ENCODE measurements at places on chromosomes 5 and 9.
A peak's percentile ranks its signal among the peaks of the same experiment; 100 is the strongest.

- no peak for DNase-seq
Observed at GRCh38 chr5:119286511-119287488, 69.0 kb upstream of the TNFAIP8 start.

DNA sequence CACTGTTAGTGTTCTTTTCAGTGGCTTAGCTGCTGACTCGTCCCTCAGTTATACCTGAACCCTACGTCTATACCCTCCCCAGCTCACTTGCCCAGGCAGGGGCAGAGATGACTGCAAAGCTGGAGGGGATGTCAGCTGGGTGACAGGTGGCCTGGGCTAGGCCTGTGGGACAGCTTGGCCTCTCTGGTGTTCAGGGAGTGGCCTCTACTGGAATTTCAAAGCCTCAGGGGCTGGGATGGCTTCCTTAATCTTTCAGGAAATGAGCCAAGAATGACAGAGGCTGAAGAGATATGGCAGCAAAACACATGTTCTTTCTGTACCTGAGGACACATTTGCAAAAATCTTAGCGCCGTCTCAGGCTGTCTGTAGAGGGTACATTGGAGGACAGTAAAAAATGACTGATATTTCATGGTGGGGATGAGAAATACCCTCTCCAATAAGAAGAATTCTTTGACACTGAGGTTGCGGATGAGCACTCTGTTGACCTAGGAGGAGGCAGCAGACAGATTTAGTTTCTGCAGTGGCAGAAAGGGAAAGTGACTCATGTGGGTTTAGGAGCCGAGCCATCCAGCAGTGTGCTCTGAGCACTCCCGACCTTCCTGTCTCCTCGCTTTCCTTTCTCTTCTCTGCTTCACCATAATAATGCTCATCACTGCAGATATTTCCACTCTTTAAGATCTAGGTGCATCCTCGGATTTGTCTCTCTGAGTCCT, 54.4 kb downstream of the ENTREP1 start:
- DNase-seq: no peak

GRCh38 chr9:34603610-34604231, 8.2 kb downstream of the RPP25L start:
- peak; percentile 38 for DNase-seq

GRCh38 chr5:135047347-135047695, 13.3 kb upstream of the PITX1 start:
- DNase-seq: no peak

DNA sequence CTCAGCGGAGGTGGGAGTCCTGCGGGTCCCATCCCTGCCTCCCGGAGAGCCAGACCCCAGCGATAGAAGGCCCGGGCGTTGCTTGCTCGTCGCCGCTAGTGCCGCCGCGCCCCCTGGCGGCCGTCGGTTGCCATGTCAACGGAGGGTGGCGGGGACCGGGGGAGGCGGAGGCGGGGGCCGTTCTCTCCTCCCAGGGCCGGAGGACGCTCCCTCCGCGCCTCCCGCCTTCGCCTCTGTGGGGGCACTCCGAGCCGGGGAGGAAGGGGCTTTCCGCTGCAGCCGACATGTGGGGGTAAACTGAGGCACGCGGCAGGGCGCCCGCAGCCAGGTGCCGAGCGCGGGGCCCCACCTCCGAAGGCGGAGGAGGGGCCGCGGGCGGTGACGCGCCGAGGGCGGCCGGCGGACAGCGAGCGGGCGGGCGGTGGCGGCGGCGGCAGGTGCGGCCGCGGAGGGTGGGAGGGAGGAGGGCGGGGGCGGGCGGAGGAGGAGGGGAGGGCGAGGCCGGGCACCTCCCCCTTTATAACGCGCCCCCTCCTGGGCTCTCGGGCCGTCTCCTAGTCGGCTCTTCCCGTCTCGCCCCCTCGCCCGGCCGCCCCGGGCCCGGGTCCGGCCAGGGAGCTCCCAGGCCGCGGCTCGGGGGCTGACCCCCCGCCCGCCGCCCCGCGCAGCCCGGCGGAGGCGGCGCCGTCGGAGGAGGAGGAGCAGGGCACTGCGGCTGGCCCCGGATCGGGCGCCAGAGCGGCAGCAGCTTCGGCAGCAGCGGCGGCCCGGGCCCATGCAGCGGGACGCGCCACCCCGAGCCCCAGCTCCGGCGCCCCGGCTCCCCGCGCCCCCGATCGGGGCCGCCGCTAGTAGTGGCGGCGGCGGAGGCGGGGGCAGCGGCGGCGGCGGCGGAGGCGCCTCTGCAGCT, 556 bp upstream of the CDK9 start:
- DNase-seq: peak; percentile 85

DNA sequence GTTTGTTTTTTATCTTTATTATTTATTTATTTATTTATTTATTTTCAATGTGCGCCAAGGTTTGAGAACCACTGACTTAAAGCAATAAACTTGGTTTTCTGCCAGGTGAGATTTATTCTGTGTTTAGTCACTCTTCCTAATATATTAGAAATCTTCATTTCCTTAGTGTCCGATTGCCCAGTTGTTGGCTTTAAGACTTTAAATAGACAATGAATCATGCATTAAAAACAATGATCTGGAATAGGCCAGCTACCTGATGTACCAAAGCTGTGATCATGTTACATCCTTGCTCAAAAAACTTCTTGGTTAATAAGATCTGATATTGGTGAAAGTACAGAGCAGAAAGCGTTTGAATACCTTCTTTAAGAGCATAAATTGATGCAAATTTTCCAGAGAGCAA, 52.1 kb upstream of the ERBIN start:
- DNase-seq: no peak

- DNase-seq: no peak
Observed at GRCh38 chr5:132480893-132481595, 9.5 kb downstream of the IRF1 start.

DNA sequence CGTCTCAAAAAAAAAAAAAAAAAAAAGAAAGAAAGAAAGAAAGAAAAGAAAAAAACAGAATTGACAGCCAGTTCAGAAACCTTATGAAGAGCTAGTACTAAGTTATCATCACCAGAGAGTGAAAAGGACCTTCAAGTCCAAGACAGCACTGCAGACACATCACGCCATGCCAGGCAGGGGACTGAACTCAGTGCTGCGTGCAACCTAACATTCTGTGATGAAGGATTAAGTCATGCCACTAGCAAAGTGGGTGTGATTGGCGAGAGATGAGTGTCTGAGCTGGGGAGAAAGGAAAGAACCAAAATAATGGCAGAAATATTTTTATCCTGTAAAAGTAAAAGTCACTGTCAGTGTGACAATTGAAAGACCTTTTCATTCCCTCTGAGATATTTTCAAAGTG, 54.7 kb downstream of the MAP1B start:
- no peak for DNase-seq

DNA sequence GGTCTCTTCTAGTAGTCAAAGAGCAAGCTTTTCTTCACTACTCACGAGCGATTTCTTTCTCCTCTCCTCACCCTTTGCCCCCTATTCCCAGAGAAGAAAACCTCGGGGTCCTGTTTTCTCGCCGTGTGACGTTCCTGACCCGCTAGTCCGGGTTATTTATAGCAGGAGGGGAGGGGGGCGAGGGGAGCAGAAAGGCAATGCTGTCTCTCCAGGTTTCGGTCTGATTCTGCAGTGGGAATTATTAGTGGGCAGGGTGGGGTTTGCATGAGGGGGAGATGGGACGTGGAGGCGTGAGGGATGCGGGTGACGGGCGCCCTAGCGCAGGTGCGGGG, 847 bp upstream of the GABRB2 start:
- no peak for DNase-seq

DNA sequence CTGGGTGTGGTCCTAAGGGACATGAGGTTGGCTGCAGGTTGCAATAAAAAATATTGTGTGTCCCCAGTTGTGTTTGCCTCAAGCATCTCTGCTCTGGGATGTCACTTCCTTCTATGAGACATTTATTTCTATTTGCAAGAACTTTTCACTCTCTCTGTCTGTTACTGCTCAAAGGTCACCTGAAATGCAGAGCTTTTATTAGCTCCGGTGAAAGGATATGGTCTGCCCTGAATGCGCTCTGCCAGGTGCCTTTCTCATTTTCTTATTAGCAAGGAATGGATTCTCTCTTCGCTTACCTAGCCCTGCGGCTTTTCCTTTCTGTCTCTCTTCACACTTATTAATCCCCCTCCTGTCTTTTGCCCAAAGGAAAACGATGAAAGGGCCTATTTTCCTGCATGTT, 526.1 kb downstream of the TMEM38B start:
- DNase-seq: no peak

- no peak for DNase-seq
Observed at GRCh38 chr5:127529904-127530682, 12.7 kb downstream of the PRRC1 start.

DNA sequence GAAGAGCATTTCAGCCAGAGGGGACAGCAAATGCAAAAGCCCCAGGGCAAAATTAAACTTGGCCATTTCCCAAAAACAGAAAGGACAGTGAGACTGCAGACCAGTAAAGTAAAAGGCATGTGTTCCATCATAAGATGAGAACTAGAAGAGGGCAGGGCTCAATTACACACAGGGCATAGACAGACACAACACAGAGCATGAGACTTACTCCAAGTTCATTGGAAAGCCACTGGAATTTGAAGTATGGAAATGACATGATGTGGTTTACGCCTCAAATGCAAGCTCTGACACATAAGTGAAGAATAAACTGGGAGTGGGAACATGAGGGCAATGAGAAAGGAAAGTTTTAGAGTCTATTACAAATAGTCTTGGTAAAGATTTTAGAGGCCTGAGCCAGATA, 446.6 kb upstream of the GRIA1 start:
- no peak for DNase-seq

DNA sequence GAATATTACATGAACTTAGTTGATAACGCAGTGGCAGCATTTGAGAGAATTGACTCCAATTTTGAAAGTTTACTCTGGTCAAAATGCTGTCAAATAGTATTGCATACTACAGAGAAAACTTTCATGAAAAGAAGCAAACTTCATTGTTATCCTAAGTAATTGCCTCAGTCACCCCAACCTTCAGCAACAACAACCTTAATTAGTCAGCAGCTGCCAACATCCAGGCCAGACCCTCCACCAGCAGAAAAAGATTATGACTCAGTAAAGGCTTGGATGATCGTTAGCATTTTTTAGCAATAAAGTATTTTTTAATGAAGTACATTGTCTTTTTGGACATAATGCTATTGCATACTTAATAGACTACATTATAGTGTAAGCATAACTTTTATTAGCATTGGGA, 40.8 kb upstream of the SPDL1 start:
- no peak for DNase-seq

- DNase-seq: no peak
Observed at GRCh38 chr5:39697881-39698280, 273.1 kb upstream of the DAB2 start.

GRCh38 chr5:81524015-81524414, 130.1 kb upstream of the ACOT12 start:
- DNase-seq: no peak

DNA sequence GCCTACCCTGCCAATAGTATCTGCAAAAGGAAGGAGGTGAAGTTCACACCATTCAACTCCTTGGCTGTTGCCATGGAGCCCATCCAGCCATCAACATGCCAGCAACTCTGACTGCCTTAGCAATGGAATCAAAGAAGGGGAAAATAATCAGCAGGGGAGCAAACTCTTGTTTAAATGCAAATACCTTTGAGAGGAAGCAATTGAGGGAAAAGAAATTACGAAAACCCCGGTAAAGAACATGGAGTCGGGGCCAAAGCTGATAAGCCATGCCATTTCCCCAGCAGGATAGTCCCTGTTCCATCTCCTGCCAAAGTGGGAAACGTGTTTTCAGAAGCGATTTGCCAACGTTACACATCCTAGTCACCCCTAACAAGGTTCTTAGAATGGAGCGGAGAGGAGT, 69.0 kb downstream of the MFAP3 start:
- no peak for DNase-seq

DNA sequence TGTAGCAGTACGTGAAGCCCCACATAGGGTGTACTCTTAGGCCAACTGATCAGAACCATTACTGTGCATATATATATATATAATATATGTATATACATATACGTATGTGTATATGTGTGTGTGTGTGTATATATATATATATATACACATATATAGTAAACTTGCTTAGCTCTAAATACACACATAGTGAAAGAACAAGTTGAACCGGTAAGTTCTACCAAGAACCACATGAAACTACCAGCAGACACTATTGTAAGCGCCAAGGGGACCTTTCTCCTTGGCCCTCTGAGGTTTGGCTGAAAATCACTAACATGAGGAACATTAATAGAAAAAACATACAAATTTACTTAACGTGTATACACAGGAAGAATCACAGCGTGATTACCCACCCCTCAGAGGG, 1.8 kb upstream of the TARS1 start:
- no peak for DNase-seq

- DNase-seq: no peak
Observed at GRCh38 chr5:150376799-150377771, 19.6 kb downstream of the TCOF1 start.

DNA sequence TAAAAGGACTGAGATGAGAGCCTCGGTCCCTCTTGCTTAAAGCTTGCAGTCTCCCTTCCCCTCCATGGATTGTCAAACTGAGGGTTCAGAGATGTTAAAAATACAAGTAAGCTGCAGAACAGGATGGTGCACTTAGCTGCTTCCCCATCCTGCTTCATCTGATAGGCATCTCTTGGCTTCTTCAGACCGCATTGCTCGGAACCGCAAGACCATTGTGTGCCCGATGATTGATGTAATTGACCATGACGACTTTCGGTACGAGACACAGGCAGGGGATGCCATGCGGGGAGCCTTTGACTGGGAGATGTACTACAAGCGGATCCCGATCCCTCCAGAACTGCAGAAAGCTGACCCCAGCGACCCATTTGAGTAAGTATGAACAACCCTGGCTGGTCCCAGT, 65.5 kb upstream of the SAP30L start:
- no peak for DNase-seq

DNA sequence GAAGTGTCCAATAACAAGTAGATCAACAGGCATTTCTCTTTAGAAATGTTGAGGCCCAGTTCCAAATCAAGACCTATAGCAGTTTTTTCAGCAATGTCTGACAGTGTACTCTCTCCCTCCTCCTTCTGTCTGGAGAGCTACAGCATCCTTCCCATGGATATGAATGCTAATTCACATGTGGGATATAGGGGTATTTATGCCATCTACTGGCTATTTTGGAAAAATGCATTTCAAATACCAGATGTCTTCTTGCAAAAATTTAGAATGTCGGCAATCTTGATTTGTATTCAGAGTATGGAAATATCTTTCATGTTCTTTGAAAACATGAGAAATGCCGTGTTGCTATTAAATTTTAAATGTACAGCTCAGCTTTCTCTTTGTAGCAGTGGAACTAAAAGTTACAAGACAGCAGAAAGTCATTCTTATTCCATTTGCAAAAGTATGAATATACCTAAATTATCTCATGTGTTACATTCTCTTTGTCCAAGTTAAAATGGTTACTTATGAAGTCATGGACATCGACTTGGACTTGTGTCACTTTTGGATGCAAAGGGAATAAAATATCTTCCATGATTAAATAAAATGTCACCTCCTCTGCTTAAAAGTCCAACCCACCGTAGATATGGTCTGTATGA, 647.8 kb downstream of the TAF11L14 start:
- peak; percentile 80 for DNase-seq

GRCh38 chr5:156395306-156395675, 68.3 kb downstream of the SGCD start:
- DNase-seq: no peak

GRCh38 chr9:33163433-33164137, 3.6 kb downstream of the B4GALT1 start:
- DNase-seq: no peak
